ENCODE measurements at places on chromosomes 2 and 18.
A peak's percentile ranks its signal among the peaks of the same experiment; 100 is the strongest.

DNA sequence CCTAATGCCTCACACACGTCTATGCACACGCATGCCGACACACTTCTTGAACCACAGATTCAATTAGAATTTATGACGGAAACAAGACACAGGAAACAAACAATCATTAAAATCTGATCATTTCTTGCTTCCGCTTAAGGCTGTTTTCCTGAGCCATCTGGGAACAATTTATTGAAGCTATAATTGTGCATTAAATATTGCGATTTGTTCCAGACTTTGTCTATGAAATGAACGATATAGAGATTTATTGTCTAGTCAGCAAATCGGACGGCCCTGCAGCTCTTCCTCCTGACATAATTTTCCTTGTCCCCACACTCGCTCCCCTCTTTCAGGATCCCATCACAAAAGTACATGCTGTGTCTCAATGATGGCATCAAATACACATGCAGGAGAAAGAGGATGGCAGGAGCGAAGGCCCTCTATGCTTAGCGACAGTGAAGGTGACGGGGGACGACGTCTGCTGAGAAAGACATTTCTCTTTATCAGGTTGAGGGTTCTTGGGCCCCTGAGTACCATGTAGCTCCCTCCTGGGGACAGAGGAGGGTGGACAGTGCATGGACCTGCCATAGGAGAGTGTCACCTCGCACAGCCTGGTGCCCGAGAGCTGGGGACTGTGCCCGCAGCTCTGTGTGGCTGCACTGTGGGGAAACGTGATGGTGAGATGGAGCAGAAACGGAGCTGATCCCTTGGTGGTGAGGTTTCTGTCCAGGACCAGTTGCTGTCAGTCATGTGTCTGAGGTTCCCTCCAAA is 157.3 kb downstream of the ACKR3 start:
- no peak for DNase-seq

- no peak for DNase-seq
Measured at GRCh38 chr2:158047156-158047611, 54.5 kb upstream of the UPP2 start.

DNA sequence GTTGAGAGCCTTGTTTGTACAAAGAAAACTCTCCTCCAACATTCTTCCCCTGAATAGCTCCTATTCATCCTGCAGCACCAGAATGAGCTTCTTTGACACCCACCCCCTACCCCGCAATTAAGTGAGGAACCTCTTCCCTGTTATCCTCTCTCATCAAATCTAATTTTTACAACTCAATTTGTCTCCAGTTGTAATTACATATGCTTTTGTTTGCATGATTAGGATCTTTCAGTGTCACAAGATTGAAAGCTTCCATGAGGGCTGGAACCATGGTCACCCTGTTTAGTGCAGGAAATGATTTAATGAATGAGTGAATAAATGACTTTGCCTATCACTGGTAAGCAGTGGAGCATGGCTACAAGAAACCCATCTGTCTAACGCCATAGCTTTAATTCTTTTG is 334.6 kb upstream of the KLHL29 start:
- no peak for DNase-seq

- DNase-seq = no peak
Measured at GRCh38 chr2:66069937-66070720, 364.8 kb upstream of the MEIS1 start.

GRCh38 chr2:131349021-131349420 is 14.9 kb downstream of the RAB6D start:
- no peak for DNase-seq

GRCh38 chr18:25089470-25089869 is 262.5 kb downstream of the ZNF521 start:
- DNase-seq = no peak

- DNase-seq = no peak
Measured at GRCh38 chr18:3529601-3530000, 79.6 kb downstream of the TGIF1 start.

- no peak for DNase-seq
Measured at GRCh38 chr2:72934683-72935610, 17.6 kb downstream of the EMX1 start.

- DNase-seq = no peak
Measured at GRCh38 chr18:47397671-47398319, 146.3 kb upstream of the SKOR2 start.

- no peak for DNase-seq
Measured at GRCh38 chr2:100008956-100009355, 133.4 kb downstream of the AFF3 start.

DNA sequence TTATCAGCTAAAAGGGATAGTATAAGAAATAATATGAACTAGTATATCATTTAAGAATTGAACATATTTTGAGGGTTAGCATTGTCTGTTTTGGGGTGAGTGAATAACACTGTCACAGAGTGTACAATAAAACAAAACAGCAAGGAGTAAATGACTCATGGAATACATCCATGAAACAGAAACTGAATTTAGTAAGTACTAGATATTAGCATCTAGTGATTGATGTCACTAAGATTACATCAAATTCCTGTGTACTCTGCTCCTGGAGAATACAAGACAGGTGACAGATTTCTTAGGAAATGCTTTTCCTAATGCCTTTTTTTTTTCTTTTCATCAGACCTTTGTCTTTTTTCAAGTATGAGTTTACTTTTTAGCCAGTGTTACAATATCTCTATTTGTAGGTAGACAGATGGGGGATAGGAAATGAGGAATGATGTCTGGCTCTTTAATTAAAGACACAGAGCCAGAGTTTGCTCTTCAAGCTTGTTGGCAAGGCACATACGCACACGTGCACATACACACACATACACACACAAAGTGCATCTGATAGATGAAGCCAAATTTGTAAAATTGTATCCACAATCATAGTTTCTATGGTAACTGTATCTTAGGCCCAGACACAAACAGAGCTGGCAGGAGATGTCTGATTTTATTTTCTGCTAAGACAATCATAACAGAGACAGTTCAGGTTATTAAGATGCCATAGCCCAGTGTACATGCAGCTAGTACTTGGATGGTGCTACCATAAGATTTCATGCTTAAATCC is 138.2 kb upstream of the NRP2 start:
- no peak for DNase-seq

DNA sequence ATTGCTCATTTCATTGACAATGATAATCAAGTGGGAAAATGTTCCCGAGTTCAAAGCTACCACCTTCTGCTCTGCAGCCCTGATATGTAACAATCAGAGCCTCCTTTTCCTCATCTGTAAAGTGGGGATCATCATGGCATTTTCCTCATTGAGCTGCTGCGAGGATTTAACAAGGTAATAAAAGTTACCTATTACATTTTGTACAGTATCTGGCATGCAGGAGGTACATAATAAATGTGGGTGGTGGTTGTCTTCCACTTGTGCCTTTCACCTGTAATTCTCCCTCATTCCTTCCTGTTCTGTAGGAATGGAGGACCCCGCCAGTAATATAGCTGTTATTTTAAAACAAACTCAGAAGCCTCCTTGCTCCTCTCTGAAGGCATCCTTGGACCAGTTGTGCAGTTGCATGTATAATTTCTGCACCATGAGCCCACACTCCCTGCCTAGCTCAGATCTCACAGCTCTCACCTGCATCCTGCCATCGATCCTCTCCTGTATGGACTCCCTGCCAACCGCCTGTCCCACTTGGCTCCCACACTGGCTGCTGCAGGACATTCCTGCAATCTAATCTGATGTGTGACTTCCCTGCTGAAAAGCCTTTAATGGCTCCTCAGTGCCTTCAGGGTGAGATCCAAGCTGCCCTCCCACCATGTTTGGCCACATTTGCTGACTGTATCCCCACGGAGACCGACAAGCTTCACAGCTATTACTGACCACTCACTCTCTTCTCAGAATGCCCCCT is 350.4 kb downstream of the EN1 start:
- DNase-seq = no peak

- DNase-seq = no peak
Measured at GRCh38 chr2:147663153-147663961, 181.5 kb upstream of the ACVR2A start.

DNA sequence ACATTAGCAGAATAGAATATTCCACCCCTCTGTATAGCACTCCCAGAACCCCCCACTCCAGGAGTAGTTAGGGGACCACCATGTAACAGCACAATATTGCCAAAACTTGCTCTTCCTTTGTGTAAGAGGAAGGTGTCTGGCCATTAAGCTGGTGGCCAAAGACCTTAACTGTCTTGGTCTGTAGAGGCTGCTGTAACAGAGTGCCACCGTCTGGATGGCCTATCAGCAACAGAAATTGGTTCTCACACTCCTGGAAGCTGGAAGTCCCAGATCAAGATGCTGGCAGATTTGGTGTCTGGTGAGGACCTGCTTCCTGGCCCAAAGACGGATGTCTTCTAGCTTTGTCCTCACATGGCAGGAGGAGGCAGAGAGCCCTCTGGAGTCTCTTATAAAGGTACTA is 61.6 kb upstream of the TGFA start:
- DNase-seq = no peak

- DNase-seq = no peak
Measured at GRCh38 chr18:34003687-34004086, 221.0 kb downstream of the NOL4 start.

DNA sequence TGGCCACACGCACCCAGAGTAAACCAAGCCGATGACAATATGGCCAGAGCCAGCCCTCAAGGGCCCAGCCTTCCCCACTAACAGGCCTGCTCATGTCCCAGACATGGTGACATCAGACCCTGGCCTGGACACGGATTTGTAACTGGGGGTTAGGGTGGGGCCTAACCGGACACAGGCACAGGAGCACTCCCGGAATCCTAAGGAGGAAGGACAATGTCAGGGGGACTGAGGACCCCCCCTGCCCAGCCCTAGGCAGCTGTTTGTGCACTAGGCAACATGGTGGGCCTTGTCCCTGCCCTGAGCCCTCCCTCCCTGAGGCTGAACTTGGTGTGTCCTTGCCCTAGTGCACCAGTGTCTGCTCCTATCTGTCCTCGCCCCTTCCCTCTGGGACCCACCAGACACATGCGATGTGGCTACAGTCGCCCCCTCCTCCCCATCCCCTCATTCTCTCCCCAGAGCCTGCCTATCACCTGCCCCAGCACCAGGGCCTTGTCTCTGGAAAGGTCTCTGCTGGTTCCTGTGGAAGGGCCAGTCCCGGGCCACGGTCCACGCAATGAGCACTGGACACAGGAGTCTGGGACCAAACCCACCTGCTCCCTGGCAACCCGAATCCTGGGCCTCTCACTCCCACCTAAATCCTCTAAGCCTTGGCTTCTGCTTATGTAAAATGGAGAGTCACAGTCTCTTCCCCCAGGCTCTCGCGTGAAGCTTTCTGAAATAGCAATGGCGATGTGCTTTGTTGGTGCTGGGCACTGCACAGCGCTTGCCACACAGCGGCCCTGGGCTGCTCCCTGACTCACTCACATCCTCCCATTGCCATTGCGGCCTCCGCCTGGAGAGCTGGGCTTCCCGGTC is 76.5 kb upstream of the RAB6C start:
- DNase-seq = no peak

DNA sequence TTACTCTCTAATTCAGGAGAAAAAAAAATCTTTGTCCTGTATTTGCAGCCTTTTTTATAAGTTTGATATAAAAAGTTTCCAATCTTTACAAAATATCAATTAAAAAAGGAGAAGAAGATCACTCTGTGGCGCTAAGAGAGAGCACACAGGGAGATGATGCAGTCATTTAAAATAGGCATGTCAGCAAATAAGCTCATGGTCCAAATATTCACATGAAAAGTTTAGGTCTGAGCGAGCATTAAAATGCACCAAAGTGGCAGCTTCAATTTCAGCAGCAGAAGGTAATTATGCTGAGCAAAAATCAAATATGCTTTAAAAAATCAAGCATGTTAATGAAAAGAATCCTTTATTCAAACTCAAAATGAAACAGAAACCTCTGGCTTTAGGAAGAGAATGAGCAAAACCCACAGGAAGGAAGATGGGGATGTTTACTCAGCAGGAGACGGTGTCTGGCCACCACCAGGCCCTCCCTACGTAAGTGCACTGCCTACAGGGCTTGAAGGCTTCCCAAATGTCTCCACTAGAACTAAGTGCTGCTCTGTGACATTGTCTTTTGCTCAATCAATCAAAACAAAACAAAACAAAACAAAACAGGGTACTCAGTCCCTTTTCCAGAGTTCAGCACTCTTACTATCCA is 120.4 kb downstream of the L3MBTL4 start:
- no peak for DNase-seq

DNA sequence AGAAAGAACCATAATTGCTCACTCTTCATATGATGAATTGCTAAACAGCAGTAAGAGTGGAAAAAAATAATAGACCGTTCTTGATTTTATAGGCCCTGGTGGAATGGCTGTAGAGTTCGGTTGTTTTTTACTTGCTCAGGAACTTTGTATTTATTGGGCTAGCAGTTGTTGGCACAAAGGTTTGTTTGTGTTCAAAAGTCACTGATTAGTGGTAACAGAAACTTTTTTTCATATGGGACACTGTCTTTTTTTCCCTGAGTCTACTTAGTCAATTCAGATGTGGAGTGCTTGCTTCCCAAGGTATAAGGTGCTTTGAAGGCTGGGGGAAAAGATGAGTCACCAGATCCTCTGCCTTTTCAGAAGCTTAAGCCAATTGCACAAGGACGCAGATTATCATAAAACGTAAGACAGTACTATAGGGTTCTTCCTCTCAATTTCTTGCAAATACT is 25.8 kb downstream of the PHLPP1 start:
- DNase-seq = no peak

GRCh38 chr2:84175340-84175739 is 283.7 kb downstream of the SUCLG1 start:
- DNase-seq = no peak

DNA sequence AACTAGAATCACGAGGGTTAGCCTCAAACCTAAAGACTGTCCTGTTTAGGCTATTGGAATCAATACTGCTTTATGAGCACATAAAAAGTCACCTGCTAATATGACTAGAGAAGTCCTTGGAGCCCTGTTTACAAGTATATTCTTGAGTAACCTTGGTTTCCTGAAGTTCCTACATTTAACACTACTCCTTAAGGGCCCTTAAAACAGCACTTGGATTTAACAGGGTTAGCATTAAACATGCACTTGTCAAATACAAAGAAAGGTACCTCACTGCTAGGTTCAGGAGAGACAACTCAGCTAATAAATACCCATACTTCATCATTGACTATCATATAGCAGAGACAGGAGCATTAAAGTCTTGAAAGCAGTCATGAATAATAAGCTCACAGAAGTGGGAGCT is 96.7 kb downstream of the SLC5A7 start:
- DNase-seq = no peak

DNA sequence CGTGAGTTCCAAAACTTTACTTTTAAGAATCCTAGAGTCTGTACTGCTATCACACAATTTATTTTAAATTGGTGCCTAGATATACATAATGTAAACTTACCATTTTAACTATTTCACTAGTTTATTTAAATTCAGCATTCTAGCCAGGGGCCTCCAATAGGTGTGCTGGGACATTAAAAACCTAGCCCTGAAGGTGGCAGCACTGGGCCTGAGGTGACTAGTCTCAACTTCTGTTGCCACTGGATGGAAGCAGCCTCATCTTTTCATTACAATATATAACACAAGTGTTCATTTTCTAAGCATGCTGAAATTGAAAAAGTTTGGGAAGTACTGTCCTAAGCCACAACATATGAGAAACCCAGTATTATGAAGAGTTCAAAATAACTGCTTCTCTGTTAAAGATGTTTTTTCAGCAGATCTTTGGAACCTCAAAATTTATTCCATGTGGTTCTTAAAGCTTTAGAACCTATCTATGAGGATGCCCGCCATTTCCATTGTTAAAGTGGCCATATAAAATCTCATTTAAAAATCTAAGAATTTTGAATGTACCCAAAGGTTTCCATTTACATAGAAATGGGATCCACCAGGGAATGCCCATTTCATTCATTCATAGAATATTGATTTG is 2.9 kb upstream of the RBBP8 start:
- DNase-seq = peak; percentile 46

GRCh38 chr2:68789603-68790002 is 55.0 kb downstream of the ARHGAP25 start:
- no peak for DNase-seq

GRCh38 chr2:237280229-237280628 is 133.7 kb downstream of the COL6A3 start:
- no peak for DNase-seq

All from stimulated activated CD8-positive, alpha-beta memory T cell treated with anti-CD3 and anti-CD28 coated beads, Interleukin-4, amount 100 ng/mL, for 1 hour (primary cell).